ENCODE measurements at places on chromosomes 2 and 18. TPM values are rescaled to one million over a fixed set of nuclear protein-coding genes. Genes with fewer than 3 reads are reported as not detected.

Gene MC4R
- not detected for total RNA-seq

Gene SCRN3
- total RNA-seq = 39.4 TPM

Gene SOX11
- total RNA-seq = 2.8 TPM

Gene YWHAQ
- total RNA-seq = 299 TPM

Gene CCDC74B
- total RNA-seq = 0.81 TPM

Gene IL18RAP
- 0.70 TPM for total RNA-seq

Gene PLEK
- total RNA-seq = 3.7 TPM

Gene BMP10
- total RNA-seq = 0.83 TPM

Gene GKN2
- not detected for total RNA-seq

Gene C2orf72
- 0.08 TPM for total RNA-seq

Gene PAX8
- total RNA-seq = 0.35 TPM

Gene FBXO41
- total RNA-seq = 1.3 TPM

Gene LAMA1
- 0.40 TPM for total RNA-seq

Gene CYRIA
- total RNA-seq = 3.7 TPM

Gene MYO1B
- 20.8 TPM for total RNA-seq

Gene SERPINB2
- not detected for total RNA-seq

Gene GPBAR1
- 1.2 TPM for total RNA-seq

Gene FLACC1
- 12.0 TPM for total RNA-seq

Gene HOXD4
- total RNA-seq = 0.70 TPM

All from cardiac septum (tissue), 1 donor.